ENCODE measurements at places on chromosomes 1 and 21. TPM values are rescaled to one million over a fixed set of nuclear protein-coding genes. Genes with fewer than 3 reads are reported as not detected.

The IGSF21 gene
- 5.2 TPM for total RNA-seq

The ERICH3 gene
- total RNA-seq: not detected

GRCh38 chr21:29719521-29719920 lies 220.3 kb downstream of the GRIK1 start:
- DNase-seq: no peak

- DNase-seq: peak; percentile 29
Observed at GRCh38 chr1:228280106-228280901, 72.5 kb downstream of the OBSCN start.

All from H9 (cell line).